ENCODE measurements at places on chromosomes 1 and 21.

DNA sequence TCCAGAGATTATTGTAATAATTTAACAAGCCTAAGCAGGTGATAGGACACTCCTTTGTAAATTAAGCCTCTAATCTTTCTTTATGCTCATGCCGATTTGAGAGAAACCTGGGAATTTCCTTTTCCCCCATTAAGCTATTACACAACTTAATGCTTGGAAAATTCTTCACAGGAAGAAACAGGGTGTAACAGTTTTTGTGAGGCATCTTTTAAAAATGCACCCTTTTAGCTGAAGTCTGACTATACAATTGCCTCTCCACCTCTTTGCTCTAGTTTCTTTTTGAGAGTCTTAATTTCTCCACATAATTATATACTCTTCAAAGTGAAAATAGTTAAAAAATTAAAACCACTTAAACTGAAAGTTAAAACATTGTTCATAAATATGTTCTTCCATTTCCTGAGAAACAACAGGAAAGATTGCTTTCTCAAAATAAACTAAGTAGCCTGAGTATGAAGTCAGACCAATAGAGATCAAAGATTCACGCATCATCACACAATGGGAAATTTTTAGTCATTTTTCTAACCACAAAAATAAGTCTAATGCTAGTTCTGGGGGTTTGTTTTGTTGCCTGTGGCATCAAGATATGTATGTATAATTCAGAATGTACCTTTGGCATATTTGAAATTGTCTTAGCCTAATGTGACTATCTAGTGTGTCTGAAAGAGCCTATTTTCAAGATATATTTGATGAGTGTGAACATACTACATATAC lies 34.7 kb downstream of the LRRC8D start:
- no peak for DNase-seq

DNA sequence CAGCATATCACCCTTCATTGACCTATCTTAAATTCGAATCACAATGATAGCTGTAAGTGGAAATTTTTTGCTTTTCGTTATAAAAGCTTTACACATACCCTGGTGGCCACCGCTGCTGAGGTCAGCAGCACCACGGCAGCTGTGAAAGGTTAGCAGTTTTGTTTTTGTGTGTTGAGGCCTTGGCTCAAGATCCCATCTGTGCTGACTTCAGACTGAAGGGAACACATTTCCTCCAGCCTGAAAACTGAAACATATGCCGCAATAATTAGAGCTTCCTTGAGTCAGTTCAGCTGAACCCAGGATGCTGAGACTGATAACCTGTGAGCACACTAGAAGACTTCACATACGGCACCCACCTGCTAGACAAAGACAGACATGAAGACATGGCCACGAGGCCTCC lies 103.0 kb downstream of the SMYD3 start:
- no peak for DNase-seq

GRCh38 chr1:153961421-153961820 lies 1.9 kb downstream of the SLC39A1 start:
- DNase-seq = no peak

GRCh38 chr1:54003249-54003646 lies 14.7 kb downstream of the LDLRAD1 start:
- no peak for DNase-seq

- no peak for DNase-seq
Observed at GRCh38 chr1:182301026-182301436, 90.6 kb downstream of the GLUL start.

DNA sequence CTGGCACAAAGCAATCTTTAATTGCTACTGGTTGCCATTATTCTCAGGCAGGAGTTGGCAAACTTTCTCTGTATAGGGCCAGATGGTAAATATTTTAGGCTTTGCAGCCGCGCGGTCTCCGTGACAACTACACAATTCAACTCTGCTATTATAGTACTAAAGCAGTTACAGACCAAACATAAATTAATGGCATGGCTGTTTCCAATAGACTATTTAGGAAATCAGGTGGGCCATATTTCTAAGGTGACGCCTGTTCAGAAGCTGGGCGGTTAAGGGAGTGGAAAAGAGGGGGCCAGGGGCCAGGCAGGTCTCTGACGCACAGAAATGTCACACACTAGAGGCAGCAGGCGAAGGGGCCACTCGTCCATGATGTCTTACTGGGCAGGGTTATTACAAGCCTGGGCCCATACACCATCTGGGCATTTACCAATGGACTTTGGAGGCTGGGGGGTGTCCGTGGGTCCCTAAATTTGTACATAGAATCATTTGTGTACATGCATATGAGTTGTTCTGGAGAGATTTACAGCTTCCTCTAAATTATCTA lies 80.1 kb downstream of the STUM start:
- DNase-seq = no peak

DNA sequence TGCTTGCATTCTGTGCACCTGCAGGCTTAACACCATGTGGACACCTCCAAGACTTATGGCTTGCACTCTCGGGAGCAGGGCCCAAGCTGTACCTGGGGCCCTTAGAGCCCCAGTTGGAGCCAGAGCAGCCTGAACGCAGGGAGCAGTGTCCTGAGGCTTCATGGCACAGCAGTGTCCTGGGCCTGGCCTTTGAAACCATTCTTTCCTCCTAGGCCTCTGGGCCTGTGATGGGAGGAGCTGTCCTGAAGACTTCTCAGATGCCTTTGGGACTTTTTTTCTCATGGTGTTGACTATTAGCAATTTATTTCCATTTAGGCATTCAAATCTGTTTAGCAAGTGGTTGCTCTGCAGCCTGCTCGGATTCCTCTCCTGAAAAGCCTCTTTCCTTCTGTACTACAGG lies 11.0 kb downstream of the RPTN start:
- no peak for DNase-seq

- DNase-seq = no peak
Observed at GRCh38 chr21:24561291-24561690, 1046.0 kb downstream of the MRPL39 start.

GRCh38 chr1:110166861-110167260 lies 16.6 kb downstream of the SLC6A17 start:
- no peak for DNase-seq

- DNase-seq = no peak
Observed at GRCh38 chr1:81414488-81415015, 386.2 kb upstream of the ADGRL2 start.

DNA sequence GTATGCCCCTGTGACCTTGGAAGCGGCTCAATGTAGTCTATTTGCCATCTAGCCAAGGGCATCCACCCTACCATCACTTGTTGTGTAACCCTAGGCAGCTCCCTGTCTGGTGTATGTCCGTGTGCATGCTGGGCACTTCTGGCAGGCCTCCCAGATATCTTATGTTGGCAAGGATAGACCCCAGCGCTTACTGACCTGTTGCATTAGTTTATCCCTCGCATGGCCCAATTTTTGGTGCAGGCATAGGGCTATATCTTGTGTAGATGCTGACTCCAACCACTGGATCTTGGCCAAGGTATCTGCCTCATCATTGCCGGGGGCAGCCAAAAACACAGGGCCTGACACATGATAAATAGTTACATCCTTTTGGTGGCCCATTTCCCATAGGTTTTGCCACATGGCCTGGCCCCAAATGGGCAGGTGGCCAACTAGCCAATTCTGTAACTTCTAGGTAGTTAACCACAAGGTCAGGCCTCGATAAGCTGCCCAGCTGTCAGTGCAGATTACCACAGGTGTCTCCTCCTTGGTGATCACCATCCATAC lies 14.0 kb upstream of the TBX19 start:
- DNase-seq = no peak

DNA sequence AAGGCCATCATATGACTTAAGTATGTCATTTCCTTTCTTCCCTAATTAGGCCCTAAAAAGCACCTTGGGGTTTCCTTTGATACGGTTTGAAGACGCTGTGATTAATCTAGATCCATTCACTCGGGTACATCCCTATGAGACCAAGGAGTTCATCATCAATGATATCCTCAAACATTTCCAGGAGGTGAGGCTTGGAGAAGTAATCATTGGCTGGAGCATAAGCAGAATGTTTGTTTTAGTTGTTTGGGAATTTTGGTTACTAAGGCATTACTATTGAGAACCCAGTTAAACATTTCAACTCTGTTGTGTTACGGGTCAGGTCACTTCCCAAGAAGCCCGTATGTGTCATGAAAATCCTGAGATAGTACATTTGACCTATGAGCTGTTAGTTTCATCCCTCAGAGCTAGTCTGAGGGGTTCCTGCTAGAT lies 185.2 kb downstream of the VPS13D start:
- no peak for DNase-seq

GRCh38 chr1:228142155-228142691 lies 2.1 kb downstream of the GUK1 start:
- DNase-seq = no peak

GRCh38 chr1:113401067-113401466 lies 10.8 kb downstream of the MAGI3 start:
- no peak for DNase-seq
